ENCODE measurements at places on chromosomes 3 and 15.

- no peak for DNase-seq
Observed at GRCh38 chr3:22231061-22231460, 480.1 kb upstream of the ZNF385D start.

DNA sequence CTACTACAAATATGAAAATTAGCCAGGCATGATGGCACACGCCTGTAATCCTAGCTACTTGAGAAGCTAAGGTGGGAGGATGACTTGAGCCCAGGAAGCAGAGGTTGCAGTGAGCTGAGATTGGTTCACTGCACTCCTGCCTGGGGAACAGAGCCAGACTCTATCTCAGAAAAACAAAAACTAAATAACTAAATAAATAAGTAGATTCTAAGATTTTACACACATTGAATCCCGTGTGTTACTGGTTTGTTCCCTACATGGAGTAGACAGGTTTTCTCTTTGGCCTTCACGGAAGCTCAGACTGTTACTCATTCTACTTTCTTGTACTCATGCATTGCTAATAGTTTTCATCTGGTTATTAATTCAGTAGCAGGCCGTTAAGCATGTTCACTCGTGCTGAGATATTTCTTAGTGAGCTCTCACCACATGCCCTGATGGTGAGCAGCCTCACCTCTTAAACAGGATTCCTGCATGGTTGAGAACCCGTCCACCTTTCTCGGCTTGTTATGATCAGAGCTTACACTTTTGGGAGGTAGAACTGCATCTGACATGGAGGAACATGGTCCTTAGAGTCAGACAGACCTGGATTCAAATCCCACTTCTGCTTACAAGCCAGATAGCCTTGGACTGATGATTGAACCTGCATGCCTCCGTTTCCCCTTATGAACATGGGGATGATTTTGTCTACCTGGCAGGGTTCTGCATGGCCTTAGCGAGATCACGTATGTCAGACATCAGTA is 49.1 kb downstream of the CMTM7 start:
- no peak for DNase-seq

DNA sequence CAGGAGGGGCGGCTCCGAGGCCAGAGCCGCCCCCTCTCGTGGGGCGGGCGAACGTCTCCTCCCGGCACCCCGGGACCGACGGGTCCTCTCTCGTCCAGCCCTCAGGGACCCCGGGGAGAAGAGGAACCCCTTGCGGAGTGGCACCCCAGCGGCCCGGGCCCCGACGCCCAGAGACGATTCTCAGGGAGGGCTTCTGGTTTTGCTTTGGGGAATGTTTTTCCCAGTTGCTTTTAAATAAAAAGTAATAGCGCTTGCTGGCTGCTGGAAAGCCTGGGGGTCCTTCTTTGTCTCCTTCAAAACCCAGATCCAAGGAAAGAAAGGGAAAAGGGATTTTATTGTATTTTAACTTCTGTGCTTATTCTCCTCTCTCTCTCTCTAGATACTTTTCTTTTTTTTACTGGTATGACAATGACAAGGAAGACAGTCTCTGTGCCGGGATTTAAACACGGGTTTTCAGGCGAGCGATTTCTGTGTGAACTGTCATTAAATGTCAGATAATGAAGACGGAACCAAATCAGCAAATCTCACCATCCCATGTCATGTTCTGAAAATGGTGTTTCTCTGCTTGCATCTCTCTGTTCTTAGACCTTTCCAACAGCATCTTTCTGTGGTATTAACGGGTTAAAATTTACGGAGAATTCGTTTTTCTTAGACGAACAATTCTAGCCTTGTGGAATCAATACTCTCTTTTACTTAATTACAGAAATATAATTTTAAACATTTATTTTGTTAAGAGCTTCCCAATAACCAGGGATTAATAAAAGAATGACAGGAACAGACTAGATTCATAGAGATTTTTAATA is 530 bp upstream of the PCOLCE2 start:
- no peak for DNase-seq

DNA sequence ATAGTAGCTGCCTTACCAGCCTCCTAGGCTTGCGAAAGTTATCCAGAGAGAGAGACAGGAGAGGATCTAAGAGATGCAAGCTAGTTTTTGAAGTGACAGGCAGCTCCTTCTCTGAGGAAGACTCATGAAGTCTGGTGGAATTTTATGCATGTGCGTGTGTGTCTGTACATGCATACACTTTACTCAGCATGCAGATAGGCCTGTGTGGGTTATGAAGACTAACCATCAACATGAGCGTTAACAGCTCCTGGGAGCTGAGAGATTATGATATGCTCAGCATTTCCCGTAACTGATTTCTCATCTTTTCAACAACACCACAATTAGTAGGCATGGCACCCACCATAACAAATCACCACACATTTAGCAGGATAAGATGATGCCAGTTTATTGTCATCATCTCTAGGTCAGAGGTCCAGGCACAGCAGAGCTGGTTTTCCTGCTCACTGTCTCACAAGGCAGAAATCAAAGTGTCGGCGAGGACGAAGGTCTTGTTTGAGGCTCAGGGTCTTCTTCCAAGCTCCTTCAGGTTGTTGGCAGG is 239.5 kb downstream of the CACNA2D3 start:
- no peak for DNase-seq

- DNase-seq = no peak
Observed at GRCh38 chr3:127412578-127413317, 124.9 kb upstream of the PRR20G start.

GRCh38 chr15:31326875-31327668 is 437 bp downstream of the KLF13 start:
- DNase-seq = no peak

- no peak for DNase-seq
Observed at GRCh38 chr3:169457807-169458697, 205.5 kb downstream of the MECOM start.

GRCh38 chr15:90694987-90695386 is 22.2 kb upstream of the BLM start:
- DNase-seq = no peak

GRCh38 chr3:24493746-24494617 is 668 bp downstream of the THRB start:
- DNase-seq = no peak

- DNase-seq = no peak
Observed at GRCh38 chr15:62906627-62907026, 135.9 kb upstream of the TPM1 start.

DNA sequence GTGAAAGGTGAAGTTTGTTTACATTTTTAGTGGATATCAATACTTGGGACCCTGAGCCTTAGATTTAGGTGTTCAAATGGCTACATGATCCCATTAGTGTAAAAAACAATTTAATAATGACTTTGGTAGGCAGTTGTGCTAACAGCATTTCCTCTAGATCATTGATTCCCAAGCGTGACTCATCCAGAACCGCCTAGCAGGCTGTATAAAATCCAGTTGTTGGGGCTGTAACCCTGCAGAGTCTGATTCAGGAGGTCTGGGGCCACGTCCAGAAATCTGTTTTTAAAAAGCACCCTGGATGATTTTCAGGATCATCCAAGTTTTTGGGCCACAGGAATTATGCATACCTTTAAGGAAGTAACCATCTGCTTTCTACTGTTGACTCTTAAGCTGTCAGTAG is 156.4 kb downstream of the TP63 start:
- no peak for DNase-seq

GRCh38 chr3:118478706-118479276 is 555.9 kb downstream of the IGSF11 start:
- DNase-seq = no peak

GRCh38 chr3:2727610-2728318 is 382.4 kb downstream of the IL5RA start:
- no peak for DNase-seq

GRCh38 chr3:10961921-10962320 is 30.6 kb upstream of the SLC6A1 start:
- DNase-seq = no peak

GRCh38 chr3:96449346-96449745 is 365.0 kb upstream of the EPHA6 start:
- DNase-seq = no peak

DNA sequence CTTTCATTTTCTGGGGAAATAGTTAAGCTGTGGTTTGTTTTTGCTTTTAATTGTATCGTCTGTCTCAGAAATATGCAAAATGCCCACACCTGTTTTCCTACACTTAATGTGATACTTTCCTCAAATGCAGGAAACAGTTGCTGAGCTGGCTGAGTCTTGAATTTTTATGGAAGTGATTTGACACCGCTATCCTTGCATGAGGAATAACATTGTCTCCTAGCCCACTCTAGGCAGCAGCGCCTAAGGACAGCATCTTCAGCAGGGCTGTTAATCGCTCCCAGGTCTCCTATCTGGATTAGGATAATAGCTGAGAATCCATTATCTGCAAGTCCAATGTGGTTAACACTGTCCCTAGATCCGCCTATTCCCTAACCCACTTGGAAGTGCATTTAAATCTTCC is 132.6 kb upstream of the NR2E3 start:
- no peak for DNase-seq

DNA sequence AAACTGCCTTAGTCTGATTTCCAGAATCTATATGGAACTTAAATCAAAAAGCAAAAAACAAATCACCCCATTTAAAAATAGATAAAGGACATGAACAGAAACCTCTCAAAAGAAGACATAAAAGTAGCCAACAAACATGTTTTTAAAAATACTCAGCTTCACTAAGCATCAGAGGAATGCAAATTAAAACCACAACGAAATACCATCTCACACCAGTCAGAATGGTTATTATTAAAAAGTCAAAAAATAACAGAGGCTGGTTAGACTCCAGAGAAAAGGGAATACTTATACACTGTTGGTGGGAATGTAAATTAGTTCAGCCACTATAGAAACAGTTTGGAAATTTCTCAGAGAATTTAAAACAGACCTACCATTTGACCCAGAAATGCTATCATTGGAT is 367.9 kb downstream of the ZIC4 start:
- no peak for DNase-seq

DNA sequence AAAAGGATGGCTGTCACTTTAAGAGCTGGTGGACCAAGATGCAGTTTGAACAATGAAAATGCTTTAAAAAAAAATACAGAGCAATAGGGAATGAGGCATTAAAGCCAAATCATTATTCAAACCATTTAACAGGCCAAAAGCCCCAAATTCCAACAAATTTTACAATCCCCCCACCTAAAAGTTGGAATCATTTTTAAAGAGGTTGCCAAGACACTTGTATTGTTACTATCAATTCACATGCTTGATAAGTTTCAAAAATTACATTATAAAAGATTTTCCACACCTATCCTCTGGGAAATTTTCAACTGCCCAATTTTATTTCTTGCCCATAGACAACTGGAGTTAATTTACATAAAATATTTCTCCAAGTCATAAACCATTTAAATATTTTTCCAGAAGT is 192.3 kb upstream of the ARHGEF26 start:
- no peak for DNase-seq

DNA sequence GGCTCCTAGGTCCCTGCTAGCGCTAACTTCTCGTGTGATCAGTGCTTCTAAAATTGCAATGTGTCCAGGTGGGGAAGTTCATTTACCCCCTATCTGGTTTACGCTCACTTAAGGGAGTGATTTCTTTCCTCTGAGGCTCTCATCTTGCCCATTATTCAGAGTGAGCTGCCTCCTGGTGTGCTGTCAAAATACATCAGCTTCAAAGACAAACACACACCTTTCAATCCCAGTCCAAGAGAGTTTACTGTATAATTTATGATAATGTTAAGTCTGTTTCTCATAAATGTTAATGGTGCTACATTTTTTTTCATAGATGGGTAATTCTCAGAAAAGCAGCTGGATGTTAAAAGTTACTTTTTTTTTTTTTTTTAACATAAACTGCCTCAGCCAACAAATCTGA is 112.3 kb downstream of the RORA start:
- DNase-seq = no peak

- no peak for DNase-seq
Observed at GRCh38 chr15:99413955-99414754, 151.6 kb upstream of the MEF2A start.

DNA sequence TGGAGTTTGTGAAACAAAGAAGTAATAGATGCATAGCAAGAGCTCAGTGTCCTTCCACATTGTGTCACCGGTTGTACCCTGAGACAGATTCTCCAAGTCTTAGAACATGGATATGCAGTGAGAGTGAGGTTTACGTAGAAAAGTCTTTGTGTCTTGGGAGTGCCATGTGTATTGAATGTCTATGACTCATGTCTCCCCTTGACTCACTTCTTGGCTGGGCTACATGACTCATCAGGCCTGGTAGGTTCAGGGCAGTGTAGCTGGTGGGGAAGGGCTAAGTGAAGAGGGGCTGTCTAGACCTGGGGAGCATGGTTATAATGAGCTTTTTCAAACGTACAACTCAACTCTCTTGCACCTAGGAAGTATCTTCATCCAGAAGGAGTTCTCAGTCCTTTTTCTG is 167.4 kb downstream of the GAP43 start:
- no peak for DNase-seq

DNA sequence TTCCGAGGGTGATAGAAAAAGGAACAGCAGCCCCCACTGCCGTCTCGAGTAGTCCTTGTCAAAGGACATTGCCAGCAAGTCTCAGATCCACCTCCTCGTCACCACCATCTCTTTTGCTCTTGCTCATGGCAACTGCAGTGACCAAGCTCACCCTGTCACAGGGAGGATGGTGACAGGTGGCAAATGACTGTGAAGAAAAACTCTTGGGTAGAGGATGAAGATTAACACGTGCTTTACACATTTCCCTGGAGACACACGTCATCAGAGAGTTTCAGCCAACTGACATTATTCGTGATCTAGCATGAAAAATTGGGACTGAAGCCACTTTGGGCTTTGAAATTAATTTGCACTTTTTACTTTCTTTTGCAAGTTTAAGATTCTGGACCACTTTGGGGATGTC is 174.3 kb downstream of the EBLN2 start:
- no peak for DNase-seq

DNA sequence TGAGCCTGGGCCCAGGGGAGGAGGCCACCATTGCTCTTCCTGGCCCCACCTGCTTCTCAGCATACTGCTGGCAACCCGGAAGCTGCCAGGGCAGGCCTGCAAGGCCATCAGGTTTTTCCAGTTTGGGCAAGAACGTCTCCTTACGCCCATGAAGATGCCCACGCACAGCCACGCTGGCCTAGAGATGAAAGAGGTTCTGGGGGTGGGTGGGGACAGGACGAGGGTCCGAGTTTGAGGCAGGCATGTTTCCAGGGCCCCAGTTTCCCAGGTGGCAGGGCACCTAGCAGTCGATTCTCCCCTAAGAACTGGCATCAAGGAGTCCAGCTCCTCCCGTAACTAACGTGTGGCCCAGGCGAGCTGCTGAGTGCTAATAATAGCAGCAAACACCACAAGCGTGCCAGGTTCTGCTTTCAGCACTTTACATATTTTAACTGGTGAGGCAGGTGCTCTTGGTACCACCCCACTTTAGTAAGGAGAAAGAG is 45.8 kb downstream of the ZNF710 start:
- no peak for DNase-seq

DNA sequence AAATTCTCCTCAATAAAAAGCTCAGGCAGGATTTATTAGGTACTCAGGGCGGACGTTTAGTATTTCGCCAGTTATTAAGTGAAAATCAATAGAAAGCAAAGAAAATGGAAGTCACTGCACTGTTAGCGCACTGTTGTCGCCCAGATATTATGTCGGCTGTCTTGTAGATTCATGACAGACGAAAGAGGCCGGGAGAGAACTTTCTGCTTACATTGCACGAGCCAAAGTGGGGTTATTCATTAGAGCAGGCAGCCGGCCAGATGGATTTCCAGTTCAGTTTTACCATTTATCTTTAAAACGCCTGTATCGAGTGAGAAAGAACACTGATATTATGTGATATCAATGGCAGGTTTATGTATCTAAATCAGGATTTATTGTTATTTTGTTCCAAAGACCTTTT is 866.0 kb upstream of the NR2F2 start:
- peak; percentile 76 for DNase-seq
